Esophagus muscularis mucosa (tissue), 4 donors: ENCODE measurements at places on chromosomes 2 and 18. TPM values are rescaled to one million over a fixed set of nuclear protein-coding genes. Genes with fewer than 3 reads are reported as not detected.

- no peak overlapping the region for H3K27ac ChIP-seq
- no peak for DNase-seq
- H3K36me3 ChIP-seq = no peaks in the 10 kb centered on the region
Observed at GRCh38 chr2:55150834-55151233, 81.3 kb downstream of the CLHC1 start.

The SPC25 gene
- total RNA-seq = not detected

DNA sequence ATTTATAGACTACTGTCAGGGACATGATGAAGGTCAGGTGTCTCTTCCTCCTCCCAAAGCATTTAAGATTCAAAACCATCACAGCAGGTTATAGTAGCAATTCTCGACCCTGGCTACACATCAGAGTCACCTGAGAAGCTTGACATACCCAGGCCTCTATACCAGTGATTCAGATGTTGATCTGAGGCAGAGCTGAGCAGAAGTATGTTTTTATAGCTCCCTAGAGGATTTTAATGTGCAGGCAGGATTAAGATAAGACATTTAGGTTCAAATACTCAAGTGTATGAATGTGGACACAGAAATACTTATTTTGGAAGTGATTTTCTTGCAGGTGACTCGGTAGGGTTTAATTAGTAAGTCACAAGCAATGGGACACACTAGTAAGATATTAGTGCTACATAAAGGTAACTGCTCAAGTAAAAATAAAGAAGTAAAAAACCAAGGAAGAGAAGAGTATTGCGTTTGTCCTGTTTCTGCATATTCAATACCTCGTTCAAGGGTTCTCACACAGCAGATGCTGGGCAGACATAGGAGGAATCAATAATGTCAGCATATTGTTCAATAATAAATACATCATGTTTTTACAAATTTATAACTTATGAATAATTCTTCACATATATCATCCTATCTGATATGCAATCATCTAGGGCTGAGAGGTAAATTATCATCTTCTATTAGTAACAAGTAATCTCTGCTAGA is 7.0 kb downstream of the GCFC2 start:
- no peaks in the 10 kb centered on the region for H3K27me3 ChIP-seq
- no peak overlapping the region for H3K27ac ChIP-seq
- H3K4me3 ChIP-seq = no peak overlapping the region
- DNase-seq = no peak

The CDH19 gene
- total RNA-seq = 36.0 TPM

The EFEMP1 gene
- 81.7 TPM for total RNA-seq

DNA sequence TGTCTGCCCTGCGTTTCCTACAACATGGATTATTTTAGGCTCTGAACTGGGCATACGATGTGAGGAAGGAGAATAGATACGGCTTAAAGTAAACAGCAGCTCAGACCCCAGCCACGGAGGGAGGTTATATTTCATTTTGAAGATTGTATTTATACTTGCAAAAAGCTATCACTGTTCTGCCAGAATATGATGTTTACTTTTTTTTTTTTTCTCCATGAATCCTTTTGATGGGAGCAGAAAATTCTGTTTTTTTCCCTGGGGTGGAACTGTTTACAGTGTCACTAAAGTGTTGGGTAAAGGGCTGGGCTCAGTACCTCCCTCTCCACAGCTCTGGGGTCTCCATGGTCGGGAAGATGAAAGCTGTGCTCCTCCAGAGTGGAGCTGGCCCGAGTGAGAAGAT is 13.1 kb downstream of the PCARE start:
- no peak overlapping the region for H3K27ac ChIP-seq
- peaks cover 34% of the 10 kb centered on the region for H3K4me1 ChIP-seq
- H3K36me3 ChIP-seq = no peaks in the 10 kb centered on the region

DNA sequence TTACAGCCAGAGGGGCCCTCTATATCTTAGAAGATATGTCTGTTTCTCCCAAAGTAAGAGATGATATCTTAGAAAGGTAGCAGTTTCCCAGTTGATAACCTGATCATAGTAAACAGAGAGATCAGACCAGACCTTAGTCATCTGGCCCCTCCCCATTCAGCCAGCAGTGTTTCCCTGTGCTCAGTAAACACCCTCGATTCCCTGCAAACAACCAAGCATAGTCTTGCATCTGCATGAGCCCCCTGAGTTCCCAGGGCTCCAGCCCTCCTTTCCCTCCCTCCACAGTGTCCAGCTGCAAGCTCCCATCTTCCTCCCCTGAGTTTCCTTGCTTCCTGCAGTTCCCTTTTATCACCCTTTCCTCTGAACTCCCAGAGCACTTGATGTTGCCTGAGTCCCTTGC is 20.3 kb downstream of the NRP2 start:
- H3K36me3 ChIP-seq = peaks cover 46% of the 10 kb centered on the region
- peaks cover 100% of the 10 kb centered on the region for H3K4me1 ChIP-seq
- H3K4me3 ChIP-seq = no peak overlapping the region
- H3K27ac ChIP-seq = peak overlapping the region; percentile 94
- no peak for DNase-seq
